ENCODE measurements at places on chromosomes 4 and X. TPM values are rescaled to one million over a fixed set of nuclear protein-coding genes. Genes with fewer than 3 reads are reported as not detected.

UGT8 gene
- total RNA-seq, result 0.60 TPM

GRCh38 chr4:105613306-105613705 is 60.9 kb downstream of the ARHGEF38 start:
- no peaks in the 10 kb centered on the region for H3K4me1 ChIP-seq
- no peak for DNase-seq
- H3K36me3 ChIP-seq, result no peaks in the 10 kb centered on the region
- no peak overlapping the region for H3K27ac ChIP-seq
- H3K27me3 ChIP-seq, result peaks cover 3% of the 10 kb centered on the region

CFI gene
- not detected for total RNA-seq

GRCh38 chr4:82045267-82045666 is 328.5 kb downstream of the HNRNPD start:
- H3K27ac ChIP-seq, result no peak overlapping the region
- H3K4me3 ChIP-seq, result peak overlapping the region; percentile 27
- H3K27me3 ChIP-seq, result peaks cover 39% of the 10 kb centered on the region
- H3K4me1 ChIP-seq, result peaks cover 9% of the 10 kb centered on the region
- DNase-seq, result no peak

DNA sequence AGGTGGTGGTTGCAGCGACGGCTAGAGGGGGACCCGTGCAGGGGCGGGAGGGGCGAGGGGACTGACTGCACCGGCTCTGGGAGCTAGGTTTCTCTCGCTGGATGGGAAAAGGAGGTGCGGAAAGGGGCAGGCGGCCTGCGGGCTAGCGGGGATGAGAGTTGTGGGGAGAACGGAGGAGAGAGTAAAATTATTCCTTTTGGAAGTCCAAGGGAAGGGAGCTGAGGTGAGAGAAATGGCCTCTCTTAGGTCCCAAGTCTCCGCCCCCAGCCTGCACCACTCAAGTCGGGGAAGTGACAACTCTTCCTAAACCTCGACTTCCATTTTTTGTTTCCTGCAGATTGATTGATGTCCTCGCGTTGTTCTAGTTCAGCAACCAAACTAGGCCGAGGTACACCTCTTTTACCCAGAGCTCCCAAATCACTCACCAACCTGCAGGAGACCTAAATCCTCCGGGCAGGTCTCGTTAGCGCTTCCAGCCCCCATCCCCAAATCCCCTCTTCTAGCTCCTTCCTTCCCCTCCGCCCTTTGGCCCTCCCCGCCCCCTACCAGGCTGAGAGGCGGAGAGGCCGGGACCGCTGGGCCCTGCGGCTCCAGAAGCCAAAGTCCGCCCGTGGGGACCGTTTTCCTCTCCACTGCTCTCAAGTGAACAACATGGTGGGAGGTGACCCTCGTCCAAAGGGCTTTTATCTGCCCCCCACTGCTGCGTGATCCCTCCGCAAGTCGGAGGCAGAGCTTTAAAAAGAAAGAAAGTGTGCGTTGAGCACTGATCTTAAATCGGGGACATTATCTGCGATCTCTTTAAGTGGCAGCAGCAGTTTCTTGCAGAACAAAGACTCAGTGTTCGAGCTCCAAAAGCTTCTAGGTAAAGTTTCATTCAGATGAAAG is 7.3 kb downstream of the PITX2 start:
- no peak overlapping the region for H3K27ac ChIP-seq
- no peak for DNase-seq
- H3K36me3 ChIP-seq, result peaks cover 1% of the 10 kb centered on the region
- H3K4me3 ChIP-seq, result no peak overlapping the region

DNA sequence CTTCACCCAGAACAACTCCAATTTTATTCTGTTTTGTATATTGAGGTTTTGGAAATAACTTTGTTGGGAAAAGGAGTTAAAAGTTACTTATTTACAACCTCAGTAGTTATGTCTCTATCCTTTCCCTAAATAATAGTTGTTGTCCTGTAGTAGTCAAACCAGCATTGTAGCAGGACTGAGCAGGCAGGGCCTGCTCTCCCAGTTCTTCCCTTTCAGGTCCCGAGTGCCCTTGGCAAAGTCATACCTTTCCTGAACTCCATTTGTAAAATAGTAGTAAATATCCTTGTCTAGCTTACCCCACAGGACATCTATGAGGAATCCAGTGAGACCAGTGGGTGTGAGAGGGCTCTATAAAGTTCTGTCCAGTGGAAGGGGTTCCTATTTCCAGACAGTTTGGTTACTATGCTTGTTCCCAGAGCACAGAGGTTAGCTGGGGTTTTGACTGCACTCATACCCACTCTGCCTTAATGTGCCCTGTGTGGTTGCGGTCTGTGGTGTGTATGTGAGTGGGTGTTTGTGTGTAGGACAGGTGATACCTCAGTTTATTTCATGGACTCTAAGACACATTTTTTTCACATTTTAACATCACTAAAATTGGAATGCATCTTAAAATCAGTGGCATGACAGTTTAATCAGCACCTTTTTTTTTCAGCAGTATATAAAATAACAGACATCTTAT is 136.3 kb downstream of the AMMECR1 start:
- H3K36me3 ChIP-seq, result peaks cover 6% of the 10 kb centered on the region
- no peak for DNase-seq
- H3K27me3 ChIP-seq, result no peaks in the 10 kb centered on the region
- no peak overlapping the region for H3K27ac ChIP-seq
- no peak overlapping the region for H3K4me3 ChIP-seq

GRCh38 chr4:169098969-169099690 is 89.1 kb upstream of the CBR4 start:
- H3K36me3 ChIP-seq, result no peaks in the 10 kb centered on the region
- DNase-seq, result no peak
- H3K4me3 ChIP-seq, result no peak overlapping the region
- H3K27ac ChIP-seq, result no peak overlapping the region
- no peaks in the 10 kb centered on the region for H3K4me1 ChIP-seq

SGCB gene
- total RNA-seq, result 6.4 TPM

- H3K27ac ChIP-seq, result peak overlapping the region; percentile 57
- no peaks in the 10 kb centered on the region for H3K27me3 ChIP-seq
- no peak overlapping the region for H3K4me3 ChIP-seq
- peak; percentile 66 for DNase-seq
- peaks cover 32% of the 10 kb centered on the region for H3K4me1 ChIP-seq
- peaks cover 13% of the 10 kb centered on the region for H3K36me3 ChIP-seq
Observed at GRCh38 chr4:2745981-2746806, 9.9 kb downstream of the TNIP2 start.

GRCh38 chr4:3402491-3403347 is 39.0 kb upstream of the HGFAC start:
- H3K36me3 ChIP-seq, result no peaks in the 10 kb centered on the region
- DNase-seq, result no peak
- H3K27me3 ChIP-seq, result no peaks in the 10 kb centered on the region
- no peaks in the 10 kb centered on the region for H3K4me1 ChIP-seq
- no peak overlapping the region for H3K27ac ChIP-seq

MAGEB5 gene
- total RNA-seq, result not detected

CXXC4 gene
- total RNA-seq, result not detected

HOPX gene
- total RNA-seq, result 6.9 TPM

- no peaks in the 10 kb centered on the region for H3K27me3 ChIP-seq
- H3K36me3 ChIP-seq, result peaks cover 9% of the 10 kb centered on the region
- no peak overlapping the region for H3K4me3 ChIP-seq
- DNase-seq, result no peak
Observed at GRCh38 chr4:139243448-139244365, 36.3 kb downstream of the MGARP start.

CT83 gene
- not detected for total RNA-seq

ZIC3 gene
- not detected for total RNA-seq

GRCh38 chrX:139559383-139560042 is 29.0 kb downstream of the F9 start:
- H3K27ac ChIP-seq, result no peak overlapping the region
- peaks cover 6% of the 10 kb centered on the region for H3K4me1 ChIP-seq
- no peaks in the 10 kb centered on the region for H3K36me3 ChIP-seq

UGT2A1 gene
- total RNA-seq, result not detected

- H3K36me3 ChIP-seq, result no peaks in the 10 kb centered on the region
- no peaks in the 10 kb centered on the region for H3K4me1 ChIP-seq
- no peak overlapping the region for H3K27ac ChIP-seq
Observed at GRCh38 chrX:133563705-133564104, 148.4 kb upstream of the GPC4 start.

DNAJB14 gene
- total RNA-seq, result 82.5 TPM

GRCh38 chr4:3526456-3526855 is 5.8 kb downstream of the LRPAP1 start:
- H3K4me3 ChIP-seq, result no peak overlapping the region
- DNase-seq, result no peak
- peaks cover 3% of the 10 kb centered on the region for H3K36me3 ChIP-seq
- no peak overlapping the region for H3K27ac ChIP-seq
- H3K4me1 ChIP-seq, result peaks cover 32% of the 10 kb centered on the region
- H3K27me3 ChIP-seq, result no peaks in the 10 kb centered on the region

- DNase-seq, result no peak
- H3K27ac ChIP-seq, result no peak overlapping the region
- peaks cover 30% of the 10 kb centered on the region for H3K36me3 ChIP-seq
- no peak overlapping the region for H3K4me3 ChIP-seq
- H3K27me3 ChIP-seq, result peaks cover 38% of the 10 kb centered on the region
Observed at GRCh38 chr4:1487761-1488160, 81.5 kb upstream of the NKX1-1 start.

FANCB gene
- 4.8 TPM for total RNA-seq

GRCh38 chr4:9952415-9952950 is 68.8 kb downstream of the SLC2A9 start:
- H3K27ac ChIP-seq, result no peak overlapping the region
- DNase-seq, result no peak
- no peaks in the 10 kb centered on the region for H3K4me1 ChIP-seq
- H3K36me3 ChIP-seq, result no peaks in the 10 kb centered on the region

DNA sequence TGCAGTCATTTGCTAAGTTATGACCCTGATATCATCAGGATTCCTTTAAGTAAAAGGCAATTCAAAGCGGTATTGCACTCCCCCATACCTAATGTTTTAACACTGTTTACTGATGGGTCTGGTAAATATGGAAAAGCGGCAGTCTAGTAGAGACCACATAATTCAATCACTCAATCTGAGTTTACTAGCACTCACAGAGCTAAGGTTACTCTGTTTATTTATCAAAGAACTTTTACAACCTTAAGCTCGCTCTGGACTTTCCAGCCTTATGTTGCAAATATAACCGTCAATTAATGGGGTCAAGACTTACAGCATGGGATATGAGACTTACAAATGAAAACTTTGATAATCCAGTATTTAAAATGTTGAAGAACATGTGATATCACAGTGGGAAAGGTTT is 124.5 kb upstream of the ZCCHC13 start:
- no peaks in the 10 kb centered on the region for H3K27me3 ChIP-seq
- H3K4me1 ChIP-seq, result no peaks in the 10 kb centered on the region
- H3K4me3 ChIP-seq, result no peak overlapping the region
- no peak overlapping the region for H3K27ac ChIP-seq
- no peak for DNase-seq

ADH6 gene
- not detected for total RNA-seq

DNA sequence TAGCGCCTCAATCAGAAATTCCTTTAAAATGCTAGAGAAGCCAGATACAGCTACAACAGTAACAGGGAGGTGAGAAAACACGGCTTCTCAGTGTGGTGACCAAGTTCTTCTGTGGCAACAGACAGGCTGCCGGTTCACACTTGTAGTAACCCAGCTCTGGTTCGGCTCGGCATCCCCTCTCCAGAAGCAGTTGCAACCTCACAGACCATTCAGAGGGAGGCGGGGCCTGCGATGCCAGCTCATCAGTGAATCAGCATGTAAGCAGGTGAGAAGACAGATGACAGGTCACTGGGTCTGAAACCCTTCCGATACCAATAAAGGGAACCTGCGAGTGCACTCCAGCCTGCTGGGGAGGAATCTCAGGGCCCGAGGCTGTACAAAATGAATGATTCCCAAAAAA is 251.0 kb downstream of the KCNIP4 start:
- H3K4me1 ChIP-seq, result no peaks in the 10 kb centered on the region
- H3K4me3 ChIP-seq, result no peak overlapping the region
- DNase-seq, result no peak
- peaks cover 8% of the 10 kb centered on the region for H3K27me3 ChIP-seq
- no peaks in the 10 kb centered on the region for H3K36me3 ChIP-seq
- H3K27ac ChIP-seq, result no peak overlapping the region

ZNF718 gene
- total RNA-seq, result 23.3 TPM

- H3K4me3 ChIP-seq, result no peak overlapping the region
- H3K36me3 ChIP-seq, result no peaks in the 10 kb centered on the region
- no peaks in the 10 kb centered on the region for H3K27me3 ChIP-seq
- H3K27ac ChIP-seq, result no peak overlapping the region
Observed at GRCh38 chr4:188032583-188032982, 37.0 kb downstream of the ZFP42 start.

ADGRG2 gene
- not detected for total RNA-seq

PNPLA4 gene
- 6.2 TPM for total RNA-seq

- DNase-seq, result no peak
- peaks cover 2% of the 10 kb centered on the region for H3K4me1 ChIP-seq
- H3K36me3 ChIP-seq, result no peaks in the 10 kb centered on the region
Observed at GRCh38 chr4:687048-687970, 1.6 kb downstream of the SLC49A3 start.

GRCh38 chrX:11954176-11954575 is 184.1 kb upstream of the FRMPD4 start:
- H3K27me3 ChIP-seq, result peaks cover 2% of the 10 kb centered on the region
- no peaks in the 10 kb centered on the region for H3K4me1 ChIP-seq
- no peaks in the 10 kb centered on the region for H3K36me3 ChIP-seq
- H3K4me3 ChIP-seq, result no peak overlapping the region
- no peak for DNase-seq
- H3K27ac ChIP-seq, result no peak overlapping the region

DNA sequence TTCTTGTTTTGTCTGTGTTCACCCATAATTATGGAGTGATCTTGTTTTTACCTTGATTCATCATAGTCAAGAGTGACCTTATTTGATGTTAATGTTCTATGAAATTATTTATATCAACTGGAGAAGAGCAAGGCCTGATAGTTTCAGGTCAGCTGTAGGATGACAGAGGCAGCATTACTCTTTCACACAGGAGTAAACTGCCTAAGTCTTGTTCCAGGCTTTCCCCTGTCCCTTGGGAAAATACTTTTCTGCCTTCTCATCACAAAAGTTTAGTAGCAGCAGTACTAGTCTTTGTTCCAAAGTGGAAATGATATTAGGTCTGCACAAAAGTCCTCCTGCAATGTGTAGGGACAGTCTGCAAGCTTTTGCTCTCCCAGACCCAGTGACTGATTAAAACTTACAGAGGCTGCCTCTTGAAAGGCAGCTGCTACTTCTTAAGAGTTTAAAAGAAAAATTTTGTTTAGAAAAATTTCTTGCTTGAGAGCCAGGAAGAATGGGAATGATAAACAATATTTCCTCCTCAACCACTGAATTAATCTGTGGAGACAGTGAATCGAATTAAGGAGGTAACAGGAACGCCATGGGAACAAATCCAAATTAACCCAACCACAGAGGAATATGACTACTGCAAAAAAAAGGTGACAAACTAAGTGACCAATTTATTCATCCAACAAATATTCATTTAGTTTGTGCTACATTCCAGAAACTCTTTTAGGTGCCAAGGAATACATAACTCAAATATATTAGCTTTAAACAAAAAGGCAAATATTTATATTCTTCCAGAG is 991.4 kb upstream of the PABPC4L start:
- no peaks in the 10 kb centered on the region for H3K27me3 ChIP-seq
- H3K4me3 ChIP-seq, result no peak overlapping the region
- DNase-seq, result no peak
- H3K36me3 ChIP-seq, result no peaks in the 10 kb centered on the region
- no peaks in the 10 kb centered on the region for H3K4me1 ChIP-seq

IL2RG gene
- 301 TPM for total RNA-seq

CT45A2 gene
- total RNA-seq, result not detected

- H3K27me3 ChIP-seq, result peaks cover 25% of the 10 kb centered on the region
- H3K36me3 ChIP-seq, result no peaks in the 10 kb centered on the region
- no peak for DNase-seq
- H3K4me3 ChIP-seq, result no peak overlapping the region
- H3K27ac ChIP-seq, result no peak overlapping the region
Observed at GRCh38 chr4:121791481-121791880, 9.6 kb upstream of the EXOSC9 start.

All from naive thymus-derived CD8-positive, alpha-beta T cell (primary cell).